ENCODE measurements at places on chromosomes 3 and 15.
A peak's percentile ranks its signal among the peaks of the same experiment; 100 is the strongest.

DNA sequence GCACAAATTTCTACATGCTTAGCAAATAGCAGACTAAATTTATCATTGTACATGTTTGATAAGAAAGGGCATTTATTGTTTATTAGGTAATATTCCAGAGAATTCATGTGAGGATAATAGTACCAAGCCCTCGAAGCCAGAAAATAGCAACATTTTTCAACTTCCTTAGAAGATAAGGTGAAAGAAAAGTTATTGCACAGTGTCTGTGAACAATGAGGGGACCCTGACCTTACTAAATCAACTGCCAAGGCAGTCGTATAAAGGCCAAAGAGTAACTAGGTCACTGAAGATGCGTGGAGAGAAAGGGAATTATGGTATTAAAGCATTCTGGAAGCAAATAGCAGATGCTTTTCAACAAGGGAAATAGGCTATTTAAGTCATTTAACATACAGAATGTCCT lies 20.3 kb upstream of the ARL6 start:
- DNase-seq, result no peak

- no peak for DNase-seq
Measured at GRCh38 chr15:67820992-67821783, 4.1 kb upstream of the SKOR1 start.

DNA sequence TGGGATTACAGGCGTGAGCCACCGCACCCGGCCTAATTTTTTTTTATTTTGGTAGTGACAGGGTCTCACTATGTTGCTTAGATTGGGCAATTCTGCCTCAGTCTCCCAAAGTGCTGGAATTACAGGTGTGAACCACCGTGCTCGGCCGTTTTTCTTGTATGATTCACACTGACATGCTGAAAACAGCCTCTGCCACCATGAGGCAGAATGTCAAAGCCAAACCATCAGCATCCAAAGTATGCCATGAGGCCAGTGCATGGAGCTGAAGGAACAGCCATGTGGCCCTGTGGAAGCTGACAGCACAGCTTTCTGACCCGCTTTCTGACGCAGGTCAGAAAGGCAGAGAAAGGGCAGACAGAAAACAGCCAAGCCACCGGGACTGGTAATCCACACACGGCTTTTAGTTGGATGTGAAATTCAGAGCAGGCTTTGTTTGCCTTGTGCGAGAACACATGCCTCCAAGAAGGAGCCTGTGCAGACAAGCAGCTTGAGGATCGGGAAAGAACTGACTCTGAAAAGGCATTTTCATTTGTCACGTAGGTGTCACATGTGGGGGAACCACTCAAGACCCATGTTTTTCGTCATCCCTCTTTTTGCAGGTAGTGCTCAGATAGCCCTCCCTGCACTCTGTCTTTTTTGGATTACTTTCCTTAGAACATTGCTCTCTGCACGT lies 25.1 kb downstream of the XYLB start:
- DNase-seq, result no peak

DNA sequence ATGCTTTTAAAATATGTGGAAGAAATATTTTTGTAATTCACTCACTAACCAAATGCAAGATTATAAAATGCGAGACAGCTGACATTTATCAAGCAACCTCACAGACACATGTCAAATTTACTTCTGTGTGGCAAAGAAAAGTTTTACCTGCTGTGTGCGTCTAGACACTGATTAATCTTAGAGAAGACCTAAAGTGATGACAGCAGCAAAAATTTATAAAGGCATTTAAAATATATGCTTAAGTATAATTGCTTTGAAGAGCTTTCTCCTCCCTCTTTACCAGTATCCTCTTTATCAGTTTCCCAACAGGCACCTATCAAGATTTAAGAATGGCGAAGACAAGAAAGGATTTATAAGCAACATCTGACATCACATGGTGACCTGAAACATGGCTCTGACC lies 37.3 kb downstream of the UBP1 start:
- DNase-seq, result no peak

GRCh38 chr3:103609472-103609871 lies 1174.7 kb downstream of the ZPLD1 start:
- no peak for DNase-seq

- no peak for DNase-seq
Measured at GRCh38 chr15:33559207-33559890, 248.6 kb downstream of the RYR3 start.

DNA sequence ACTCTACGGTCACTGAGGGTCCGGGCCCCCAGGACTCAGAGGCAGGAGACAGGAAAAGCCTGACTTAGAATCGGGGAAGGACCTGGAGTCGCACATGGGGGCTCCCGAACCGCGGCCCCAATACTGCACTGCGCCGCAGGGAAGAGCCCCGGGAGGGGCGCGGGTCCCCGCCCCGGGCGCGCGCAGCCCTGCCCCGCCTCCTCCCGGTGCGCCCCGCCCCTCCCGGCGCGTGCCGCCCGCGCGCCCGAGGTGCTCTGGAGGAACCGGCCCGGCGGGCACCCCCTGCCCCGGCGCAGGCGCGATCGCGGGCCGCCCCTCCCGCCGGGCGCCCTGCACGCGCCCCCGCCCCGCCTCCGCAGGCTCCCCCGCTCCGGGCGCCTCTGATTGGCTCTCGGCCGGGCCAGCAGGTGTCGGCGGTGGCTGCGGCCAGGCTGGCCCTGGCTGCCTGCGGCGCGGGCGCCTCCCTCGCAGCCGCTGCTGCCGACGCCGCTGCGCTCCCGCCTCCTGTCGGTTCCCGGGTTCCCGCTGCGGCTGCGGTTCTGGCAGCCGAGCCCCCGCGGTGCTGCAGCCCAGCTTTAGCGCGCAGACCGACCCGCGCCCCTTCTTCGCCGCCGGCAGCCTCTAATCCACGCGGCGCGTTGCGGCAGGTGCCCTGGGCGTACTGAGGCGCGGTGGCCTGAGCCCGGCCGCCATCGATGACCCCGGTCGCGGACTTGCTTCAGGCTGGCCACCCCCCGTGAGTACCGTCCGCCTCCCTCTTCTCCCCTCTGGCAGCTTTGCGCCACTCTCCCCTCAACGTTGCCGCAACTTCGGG lies at the start of gene MYRIP:
MYRIP (plus strand) TSS at position 429 of the 814 bp plus-strand sequence. CDS start 91,208 bp downstream, outside the sequence.
- no peak for DNase-seq

DNA sequence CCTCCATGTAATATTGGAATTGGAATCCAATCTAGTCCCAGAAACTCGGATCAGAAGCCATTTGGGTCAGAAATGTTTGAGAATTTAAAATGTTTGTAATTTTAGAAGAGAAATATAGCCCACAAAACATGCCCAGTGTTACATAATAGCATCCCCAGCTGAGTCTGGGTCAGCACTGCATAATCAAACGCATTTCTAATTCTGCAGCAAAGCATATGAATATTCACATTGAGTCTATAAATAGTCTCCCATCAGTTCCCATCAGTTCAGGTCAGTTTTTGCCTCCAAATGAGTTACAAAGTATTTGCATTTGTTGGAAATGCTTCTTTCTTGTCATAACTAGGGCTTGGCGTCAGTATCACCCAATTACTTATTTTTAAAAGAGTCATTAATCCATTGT lies 383.1 kb downstream of the IL5RA start:
- no peak for DNase-seq

DNA sequence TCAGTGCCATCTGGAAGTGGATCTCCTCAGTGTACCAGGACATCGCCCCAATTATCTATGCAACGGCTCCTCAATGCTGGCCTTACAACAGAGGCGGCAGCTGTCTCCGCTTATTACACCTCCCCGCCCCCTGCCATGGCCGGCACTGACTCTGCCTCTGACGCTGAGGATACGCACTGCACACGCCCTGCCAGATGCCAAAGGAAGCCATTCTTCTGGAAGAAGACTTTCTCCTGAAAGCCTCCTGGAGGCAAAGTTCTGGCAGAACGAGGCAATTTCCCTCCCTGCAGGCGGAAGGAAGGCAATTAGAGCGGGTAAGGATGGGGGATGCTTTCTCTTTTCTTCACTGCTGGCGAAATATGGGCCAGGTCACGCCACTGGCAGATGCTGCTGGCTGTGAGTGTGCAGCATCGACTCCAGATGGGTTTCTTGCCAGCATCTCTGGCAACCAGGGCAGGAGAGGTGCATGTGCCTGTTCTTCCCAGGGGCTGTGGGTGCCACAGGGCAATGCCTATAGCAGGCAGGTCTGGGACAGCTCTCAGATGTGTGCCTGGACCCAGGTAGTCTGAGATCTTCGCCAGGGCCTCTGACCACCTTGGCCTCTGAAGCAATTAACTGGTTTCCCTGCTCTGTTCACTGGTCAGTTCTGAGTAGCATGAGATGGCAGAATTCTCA lies 62.2 kb upstream of the MRPS22 start:
- no peak for DNase-seq

DNA sequence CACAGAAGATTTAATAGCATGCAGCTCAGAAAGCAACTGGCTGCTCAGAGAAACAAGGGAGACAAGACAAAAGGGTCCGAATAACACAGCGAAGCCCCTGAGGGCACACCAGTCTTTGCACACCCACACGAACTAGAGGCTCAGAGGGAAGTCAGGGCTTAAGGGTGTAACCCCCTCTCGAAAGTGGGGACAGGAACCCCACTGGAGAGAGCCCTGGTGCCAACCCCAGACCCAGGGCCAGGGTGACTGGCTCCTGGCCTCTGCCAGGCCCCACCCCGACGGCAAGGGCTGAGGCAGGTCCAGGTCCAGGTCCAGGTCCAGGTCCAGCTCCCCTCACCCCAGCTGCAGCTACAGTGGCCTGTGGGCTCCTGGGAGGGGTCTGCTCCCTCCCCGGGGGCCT lies 10.5 kb upstream of the PRR23E start:
- no peak for DNase-seq

- no peak for DNase-seq
Measured at GRCh38 chr15:32099956-32100684, 69.8 kb downstream of the CHRNA7 start.

GRCh38 chr3:183008303-183008702 lies 28.0 kb upstream of the DCUN1D1 start:
- no peak for DNase-seq

- no peak for DNase-seq
Measured at GRCh38 chr3:174101244-174101643, 703.7 kb downstream of the NLGN1 start.

DNA sequence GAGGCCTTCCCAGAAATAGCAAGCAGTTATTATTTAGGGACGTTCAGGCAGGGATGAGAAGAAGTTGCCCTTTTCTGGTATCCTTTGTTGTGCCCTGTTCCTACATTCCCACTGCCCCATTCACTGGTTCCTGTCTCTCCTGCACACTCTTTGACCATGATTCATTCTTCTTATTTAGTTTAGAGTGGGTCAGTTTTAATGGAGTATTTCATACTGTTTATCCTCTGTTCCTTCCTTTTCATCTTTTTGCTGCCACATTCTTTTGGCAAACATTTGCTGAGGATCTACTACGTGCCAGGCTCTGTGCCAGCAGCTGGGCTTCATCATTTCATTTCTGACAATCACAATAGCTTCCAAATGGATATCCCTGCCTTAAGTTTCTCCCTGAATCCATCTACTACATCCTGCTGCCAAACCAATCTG lies 11.8 kb upstream of the EID1 start:
- DNase-seq, result no peak

GRCh38 chr3:132256989-132257388 lies 60.2 kb upstream of the ACP3 start:
- no peak for DNase-seq

GRCh38 chr15:96043591-96044171 lies 286.8 kb upstream of the NR2F2 start:
- no peak for DNase-seq

- peak; percentile 2 for DNase-seq
Measured at GRCh38 chr3:172516318-172517214, 6.7 kb downstream of the TNFSF10 start.

GRCh38 chr15:60479361-60480110 lies 594 bp upstream of the ICE2 start:
- no peak for DNase-seq

DNA sequence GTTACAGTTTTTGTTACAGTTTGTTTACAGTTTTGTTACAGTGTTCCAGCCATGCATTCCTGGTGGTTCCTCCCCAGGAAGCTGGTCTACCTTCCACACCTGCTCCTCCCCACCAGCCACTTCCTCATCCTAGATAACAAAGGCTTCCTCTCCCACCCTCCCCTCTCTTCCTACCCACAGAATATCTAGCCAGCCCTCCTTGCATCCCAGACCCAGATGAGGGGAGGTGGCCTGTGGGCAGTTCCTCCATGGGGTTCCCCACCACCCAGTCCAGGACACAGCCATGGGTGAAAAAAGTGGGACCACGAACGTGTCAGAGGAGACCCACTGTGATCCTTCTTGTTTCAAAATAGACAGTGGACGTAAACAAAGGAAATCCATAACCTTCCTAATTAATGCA lies 122.8 kb upstream of the ABHD17C start:
- no peak for DNase-seq

- no peak for DNase-seq
Measured at GRCh38 chr3:56753206-56753820, 48.4 kb downstream of the ARHGEF3 start.

- no peak for DNase-seq
Measured at GRCh38 chr15:65926899-65927298, 57.6 kb downstream of the RAB11A start.

- no peak for DNase-seq
Measured at GRCh38 chr3:114884213-114884923, 262.7 kb downstream of the ZBTB20 start.

- no peak for DNase-seq
Measured at GRCh38 chr3:61055447-61055846, 195.8 kb downstream of the FHIT start.

DNA sequence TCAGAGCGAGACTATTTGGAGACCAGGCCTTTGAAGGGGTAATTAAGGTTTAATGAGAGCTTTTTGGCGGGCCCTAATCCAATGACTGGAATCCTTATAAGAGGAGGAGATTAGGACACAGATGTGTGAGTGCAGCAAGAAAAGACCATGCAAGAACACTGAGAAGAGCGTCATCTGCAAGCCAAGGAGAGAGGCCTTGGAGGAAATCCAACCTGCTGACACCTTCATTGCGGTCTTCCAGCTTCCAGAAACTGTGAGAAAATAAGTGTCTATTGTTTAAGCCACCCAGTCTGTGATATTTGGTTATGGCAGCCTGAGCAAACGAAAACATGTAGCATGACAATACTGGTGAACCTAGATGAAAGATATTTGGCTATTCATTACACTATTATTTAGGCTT lies 23.0 kb upstream of the MUSTN1 start:
- no peak for DNase-seq

- DNase-seq, result no peak
Measured at GRCh38 chr15:99944131-99944530, 210.9 kb upstream of the LYSMD4 start.

GRCh38 chr3:99760629-99761028 lies 57.0 kb upstream of the CMSS1 start:
- DNase-seq, result no peak

- DNase-seq, result no peak
Measured at GRCh38 chr15:99928429-99928981, 195.3 kb upstream of the LYSMD4 start.

DNA sequence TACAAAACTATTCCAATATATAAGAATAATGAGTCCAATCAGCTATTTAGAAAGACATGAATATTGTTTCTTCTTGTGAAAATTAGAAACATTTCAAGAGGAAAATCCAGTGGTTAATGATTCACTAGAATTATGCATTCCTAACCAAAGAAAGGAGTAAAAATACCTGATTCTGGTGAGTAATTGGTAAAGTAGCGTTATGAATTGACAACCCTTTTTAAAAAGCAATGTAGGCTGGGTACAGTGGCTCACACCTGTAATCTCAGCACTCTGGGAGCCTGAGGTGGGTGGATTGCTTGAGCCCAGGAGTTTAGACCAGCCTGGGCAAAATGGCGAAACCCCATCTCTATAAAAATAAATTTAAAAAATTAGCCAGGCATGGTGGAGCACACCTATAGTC lies 43.3 kb downstream of the TOPAZ1 start:
- no peak for DNase-seq

Measured in retinal pigment epithelial cell (primary cell).